ENCODE measurements at places on chromosomes 3 and 15. TPM values are rescaled to one million over a fixed set of nuclear protein-coding genes. Genes with fewer than 3 reads are reported as not detected.

Gene CLDN18
- not detected for total RNA-seq

Gene TFDP2
- 66.5 TPM for total RNA-seq

Gene GPR62
- not detected for total RNA-seq

Gene SERPINI2
- total RNA-seq = 0.12 TPM

Gene TUSC7
- not detected for total RNA-seq

Gene C2CD4A
- not detected for total RNA-seq

Gene SKOR1
- total RNA-seq = not detected

Gene NR1I2
- total RNA-seq = not detected

Gene TP53BP1
- total RNA-seq = 32.4 TPM

Gene CACNA2D2
- not detected for total RNA-seq

Gene CDCP1
- total RNA-seq = 0.12 TPM

Gene PRTG
- 2.1 TPM for total RNA-seq

Gene SIN3A
- 24.4 TPM for total RNA-seq

Gene SPTBN5
- total RNA-seq = not detected

Gene LRRC3B
- not detected for total RNA-seq

Gene ISL2
- 4.2 TPM for total RNA-seq

Gene SPINT1
- not detected for total RNA-seq

Gene LDHAL6B
- total RNA-seq = not detected

Gene OSTN
- total RNA-seq = not detected

- no peak for DNase-seq
These were observed 44.9 kb downstream of the APBA2 start for GRCh38 chr15:28930476-28931291.

GRCh38 chr15:60718661-60719069 lies 239.7 kb upstream of the ICE2 start:
- no peak for DNase-seq

DNA sequence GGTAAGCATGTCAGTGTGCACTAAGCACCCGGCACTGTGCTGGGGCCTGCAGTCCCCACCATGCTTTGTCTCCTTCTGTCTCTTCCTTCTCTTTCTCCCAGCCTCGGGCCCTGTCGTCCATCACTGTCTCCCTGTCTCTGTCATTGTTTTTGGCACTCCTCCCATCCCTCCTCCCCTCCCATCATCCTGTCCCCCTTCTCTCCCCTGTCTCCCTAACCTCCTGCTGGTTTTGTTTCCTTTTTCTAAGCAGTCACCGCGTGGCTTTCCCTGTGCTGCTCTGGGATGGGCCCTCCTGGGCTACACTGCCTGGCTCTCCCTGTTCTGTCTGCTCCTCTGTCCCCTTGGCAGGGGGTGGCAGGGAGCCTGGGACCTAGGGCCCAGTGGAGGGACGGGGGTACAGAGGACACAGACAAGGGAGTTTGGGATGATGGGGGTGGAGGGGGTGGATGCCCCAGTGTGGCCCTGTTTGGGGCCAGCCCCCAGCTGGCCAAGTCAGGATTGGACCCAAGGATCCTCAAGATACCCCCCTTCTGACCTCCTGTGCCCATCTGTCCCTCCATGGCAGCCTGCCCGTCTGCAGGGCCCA lies 5.7 kb downstream of the CHST13 start:
- DNase-seq = no peak

GRCh38 chr3:21920421-21920861 lies 169.4 kb upstream of the ZNF385D start:
- no peak for DNase-seq

DNA sequence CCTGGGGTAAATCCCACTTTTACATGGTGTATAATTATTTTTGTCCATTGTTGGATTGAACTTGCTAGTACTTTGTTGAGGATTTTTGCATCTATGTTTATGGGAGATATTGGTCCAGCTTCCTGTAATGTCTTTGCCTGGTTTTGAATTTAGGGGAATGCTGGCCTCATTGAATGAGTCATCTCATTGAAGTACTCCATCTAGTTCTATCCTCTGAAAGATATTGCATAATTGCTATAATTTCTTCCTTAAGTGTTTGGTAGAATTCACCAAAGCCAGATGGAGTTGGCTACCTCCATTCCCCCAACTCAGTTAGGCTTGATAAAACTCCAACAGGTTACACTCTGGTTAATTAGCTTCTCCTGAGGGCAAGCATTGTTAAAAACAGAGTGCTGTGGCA lies 237.4 kb upstream of the TGFBR2 start:
- DNase-seq = no peak

GRCh38 chr15:69793431-69793780 lies 304.3 kb downstream of the TLE3 start:
- DNase-seq = no peak

- DNase-seq = no peak
These were observed 93.6 kb downstream of the CDIN1 start for GRCh38 chr15:36673039-36673438.

DNA sequence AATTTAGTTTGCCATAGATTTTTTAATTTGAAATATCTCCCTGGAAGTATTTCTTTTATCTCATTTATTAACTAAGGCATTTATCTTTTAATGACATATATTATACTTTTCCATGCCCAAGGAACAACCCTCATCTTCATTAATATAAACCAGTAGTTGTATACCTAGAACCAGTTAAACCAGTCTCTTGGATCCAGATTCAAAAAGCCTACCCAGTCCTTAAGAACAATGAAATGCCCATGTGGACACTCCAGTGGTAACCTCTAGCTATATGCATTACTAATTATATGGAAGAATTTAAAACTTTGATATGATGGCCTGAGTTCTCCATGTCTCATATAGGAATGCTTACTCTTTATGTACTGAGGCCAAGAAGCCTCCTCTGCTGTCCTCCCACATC lies 4.8 kb downstream of the SIDT1 start:
- DNase-seq = no peak

DNA sequence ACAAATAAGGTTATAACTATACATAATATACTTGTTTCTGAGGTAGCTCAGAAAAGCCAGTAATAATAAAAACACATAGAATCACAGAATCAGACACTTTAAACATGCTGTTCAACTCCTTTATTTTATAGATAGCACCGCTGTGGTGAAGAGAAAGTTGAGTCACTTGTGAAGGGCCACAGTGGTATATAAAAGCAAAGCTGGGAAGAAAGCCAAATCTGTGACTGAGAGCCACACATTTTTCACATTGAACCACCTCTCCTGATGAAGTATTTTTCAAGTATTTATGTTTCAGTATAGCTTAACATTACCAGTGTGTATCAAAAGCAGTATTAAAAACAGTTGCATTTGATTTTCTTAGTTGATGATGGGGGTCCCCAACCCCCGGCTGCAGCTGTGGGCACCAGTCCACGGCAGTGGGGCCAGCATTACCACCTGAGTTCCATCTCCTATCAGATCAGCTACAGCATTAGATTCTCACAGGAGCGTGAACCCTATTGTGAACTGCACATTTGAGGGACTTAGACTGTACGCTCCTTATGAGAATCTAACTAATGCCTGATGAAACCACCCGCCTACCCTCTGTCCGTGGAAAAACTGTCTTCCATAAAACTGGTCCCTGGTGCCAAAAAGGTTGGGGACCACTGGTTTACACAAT lies 46.2 kb downstream of the TBL1XR1 start:
- DNase-seq = peak; percentile 84

GRCh38 chr3:72449551-72449950 lies 398.7 kb downstream of the SHQ1 start:
- no peak for DNase-seq

DNA sequence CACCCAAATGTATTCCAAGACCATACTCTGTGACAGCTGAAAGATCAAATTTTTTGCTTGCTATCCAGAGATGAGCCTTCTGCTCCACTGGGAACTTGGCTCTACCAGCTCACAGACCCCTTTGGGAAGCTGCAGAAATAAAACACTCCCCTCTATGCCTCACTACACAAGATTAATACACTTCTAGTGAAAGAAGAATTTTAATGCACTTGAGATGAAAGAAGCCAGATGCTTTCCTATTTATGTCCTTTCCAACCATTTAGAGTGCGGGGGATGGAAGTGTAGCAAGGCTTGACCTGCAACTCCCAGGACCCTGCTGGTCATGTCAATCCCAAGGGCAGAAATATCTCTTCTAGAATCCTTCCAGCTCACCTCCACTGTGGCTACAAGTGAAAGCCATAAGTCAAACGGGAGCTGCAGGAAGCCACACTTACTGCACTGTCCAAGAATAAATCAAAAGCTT lies 34.7 kb downstream of the ANXA2 start:
- DNase-seq = no peak

DNA sequence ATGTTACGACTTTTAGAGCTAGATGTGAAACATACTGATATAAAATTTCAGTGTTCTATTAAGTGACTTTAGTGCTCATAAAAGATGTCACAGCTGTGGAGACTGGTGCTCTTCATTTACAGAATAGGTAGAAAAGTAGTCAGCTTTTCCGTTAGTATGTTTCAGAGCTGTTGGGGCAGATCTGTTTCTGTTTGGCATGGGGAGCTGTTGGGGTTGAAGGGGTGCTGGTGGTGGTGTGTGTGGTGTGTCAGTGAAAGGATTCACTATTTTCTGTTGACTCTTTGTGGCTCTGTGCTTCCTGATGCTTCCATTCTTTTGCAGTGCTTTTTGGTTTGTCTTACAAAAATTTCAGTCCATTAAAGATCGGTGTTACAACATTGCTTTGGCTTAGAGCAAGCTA lies 3.2 kb downstream of the UBE2E2 start:
- DNase-seq = no peak

- DNase-seq = peak; percentile 86
These were observed 16.4 kb upstream of the SLC35G2 start for GRCh38 chr3:136802481-136802996.

DNA sequence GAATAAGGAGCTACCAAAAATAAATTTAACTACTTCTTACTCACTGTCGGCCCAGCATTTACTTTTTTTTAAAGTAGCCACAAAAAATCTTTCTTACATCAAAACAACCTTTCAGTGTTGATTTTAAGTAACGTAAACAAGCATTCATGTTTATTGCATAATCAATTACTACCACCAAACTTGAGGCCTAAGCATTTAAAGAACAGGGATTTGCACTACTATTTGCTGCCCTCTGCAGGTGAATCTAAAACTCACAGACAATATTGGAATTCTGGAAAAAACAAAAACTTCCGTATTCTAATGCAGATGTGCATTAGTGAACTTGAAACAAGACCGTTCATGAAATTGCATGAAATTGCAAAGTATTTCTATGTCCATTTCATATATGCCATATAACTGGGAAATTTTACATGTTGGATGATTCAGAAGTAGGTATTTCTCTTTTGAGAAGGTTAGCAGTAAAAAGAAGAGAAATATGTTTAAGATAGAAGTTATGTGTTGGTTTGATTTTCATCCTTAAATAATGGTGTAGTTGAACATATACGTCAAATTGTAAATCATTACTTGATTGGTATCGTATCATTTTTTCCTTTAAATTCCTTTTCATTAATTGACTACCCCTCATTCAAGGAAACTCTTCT lies 55.6 kb downstream of the CGGBP1 start:
- DNase-seq = peak; percentile 32

GRCh38 chr3:106729481-106729880 lies 647.8 kb upstream of the CCDC54 start:
- DNase-seq = no peak

- no peak for DNase-seq
These were observed 18.8 kb upstream of the SUSD5 start for GRCh38 chr3:33237439-33237838.

DNA sequence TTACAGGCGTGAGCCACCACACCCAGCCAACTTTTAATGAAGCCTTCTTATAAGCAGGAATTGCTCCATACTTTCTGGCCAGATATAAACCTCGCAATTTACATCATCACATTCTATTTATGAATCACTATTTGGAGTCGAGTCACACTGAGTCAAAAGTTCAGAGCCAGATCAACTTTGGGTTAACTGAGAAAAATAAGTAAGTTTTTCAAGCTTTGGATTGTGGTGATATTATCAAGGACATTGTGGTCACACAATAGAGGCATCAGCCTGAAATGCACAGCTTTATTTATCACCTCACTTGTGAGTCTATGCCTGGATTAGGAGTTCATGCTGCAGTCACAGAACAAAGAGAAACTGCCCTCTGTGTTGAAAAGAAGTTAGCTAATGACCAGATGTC lies 1163.5 kb downstream of the ROBO1 start:
- no peak for DNase-seq

DNA sequence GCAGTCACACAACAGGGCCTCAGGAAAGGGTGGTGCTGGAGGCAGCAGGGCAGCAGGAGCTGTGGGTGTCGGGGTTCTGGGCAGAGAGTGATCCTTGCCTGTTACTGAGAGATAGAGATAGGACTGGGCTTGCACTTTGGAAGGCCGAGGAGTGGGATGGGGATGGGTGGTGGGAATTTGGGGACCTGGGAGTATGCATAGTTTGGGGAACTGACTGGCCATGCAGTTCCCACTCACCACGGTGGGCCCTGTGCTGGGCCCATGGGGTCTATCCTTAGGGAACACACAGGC lies 192.5 kb upstream of the LINGO1 start:
- DNase-seq = no peak

GRCh38 chr15:31256378-31257265 lies 70.0 kb upstream of the KLF13 start:
- no peak for DNase-seq

DNA sequence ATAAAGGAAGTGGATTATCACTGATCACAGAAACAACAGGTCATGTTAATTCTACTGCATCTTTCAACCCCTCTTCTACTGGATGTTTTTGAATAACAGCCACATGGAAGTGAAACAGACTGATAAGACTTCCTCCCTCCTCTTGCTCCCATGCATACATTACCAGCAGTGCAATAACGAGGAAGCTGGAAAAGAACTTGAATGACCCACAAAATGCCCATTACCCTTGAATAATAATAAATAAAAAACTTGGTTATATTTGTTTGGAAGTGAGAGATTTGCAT lies 51.6 kb downstream of the RARB start:
- DNase-seq = no peak

DNA sequence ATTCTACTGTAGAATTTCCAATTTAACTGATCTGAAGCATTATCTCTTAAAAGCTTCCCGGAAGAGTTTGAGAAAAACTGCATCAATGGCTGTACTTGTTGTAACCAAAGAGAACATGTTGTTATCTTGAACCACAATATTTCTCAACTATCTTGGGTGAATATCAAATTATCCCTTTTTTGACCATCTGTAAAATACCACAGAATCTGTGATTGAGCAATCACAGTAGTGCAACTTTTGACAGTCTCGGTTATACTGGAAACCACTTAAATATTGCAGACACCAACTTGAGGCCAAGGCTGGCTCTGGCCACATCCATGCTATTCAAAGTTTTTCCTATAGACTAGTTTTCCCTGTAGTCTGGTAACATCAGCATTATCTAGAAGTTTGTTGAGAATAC lies 842.8 kb upstream of the EPHA6 start:
- DNase-seq = no peak

- no peak for DNase-seq
These were observed 1141.0 kb downstream of the IGSF11 start for GRCh38 chr3:117893638-117894037.

GRCh38 chr3:278300-279064 lies 81.9 kb downstream of the CHL1 start:
- DNase-seq = no peak
